ENCODE measurements at places on chromosomes 1 and 21.

DNA sequence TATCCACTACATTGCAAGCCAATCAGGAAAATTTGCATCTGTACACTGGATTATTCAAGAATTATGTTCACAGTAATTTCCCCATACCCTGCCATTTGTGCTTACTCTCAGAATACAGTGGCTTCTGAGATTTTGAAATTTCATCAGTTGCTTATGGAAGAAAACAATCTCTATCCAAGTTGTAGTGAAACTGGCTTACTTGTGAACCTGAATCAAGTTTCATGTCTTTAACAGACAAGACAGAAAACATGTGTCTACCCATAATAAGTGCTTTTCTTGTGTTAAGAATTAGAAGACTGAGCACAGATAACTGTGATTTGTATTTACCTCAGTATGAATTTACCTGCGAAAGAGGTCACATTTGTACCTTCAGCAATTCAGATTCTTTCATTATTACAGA lies 672.7 kb upstream of the ADGRL2 start:
- no peak for DNase-seq

GRCh38 chr1:190193508-190194115 lies 284.1 kb downstream of the BRINP3 start:
- DNase-seq = no peak

- no peak for DNase-seq
Observed at GRCh38 chr1:224368409-224368808, 11.7 kb downstream of the CNIH4 start.

DNA sequence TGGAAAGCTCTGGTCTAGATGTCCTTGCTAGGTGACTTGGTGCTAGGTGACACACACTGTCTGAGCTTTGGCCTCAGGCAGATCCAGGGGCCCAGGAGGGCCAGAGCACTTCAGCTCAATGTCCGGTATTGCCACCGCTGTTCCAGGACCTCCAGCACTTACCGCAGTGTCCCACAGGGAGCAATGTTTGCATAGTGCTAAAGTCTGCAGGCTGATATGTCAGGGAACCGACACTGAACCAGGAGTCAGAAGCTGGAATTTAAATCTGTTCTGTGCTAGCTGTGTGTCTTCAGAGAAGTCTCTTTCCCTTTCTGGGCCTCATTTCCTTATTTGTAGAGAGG lies 19.3 kb downstream of the DHCR24 start:
- no peak for DNase-seq

- DNase-seq = no peak
Observed at GRCh38 chr1:7940034-7940433, 605 bp downstream of the TNFRSF9 start.

DNA sequence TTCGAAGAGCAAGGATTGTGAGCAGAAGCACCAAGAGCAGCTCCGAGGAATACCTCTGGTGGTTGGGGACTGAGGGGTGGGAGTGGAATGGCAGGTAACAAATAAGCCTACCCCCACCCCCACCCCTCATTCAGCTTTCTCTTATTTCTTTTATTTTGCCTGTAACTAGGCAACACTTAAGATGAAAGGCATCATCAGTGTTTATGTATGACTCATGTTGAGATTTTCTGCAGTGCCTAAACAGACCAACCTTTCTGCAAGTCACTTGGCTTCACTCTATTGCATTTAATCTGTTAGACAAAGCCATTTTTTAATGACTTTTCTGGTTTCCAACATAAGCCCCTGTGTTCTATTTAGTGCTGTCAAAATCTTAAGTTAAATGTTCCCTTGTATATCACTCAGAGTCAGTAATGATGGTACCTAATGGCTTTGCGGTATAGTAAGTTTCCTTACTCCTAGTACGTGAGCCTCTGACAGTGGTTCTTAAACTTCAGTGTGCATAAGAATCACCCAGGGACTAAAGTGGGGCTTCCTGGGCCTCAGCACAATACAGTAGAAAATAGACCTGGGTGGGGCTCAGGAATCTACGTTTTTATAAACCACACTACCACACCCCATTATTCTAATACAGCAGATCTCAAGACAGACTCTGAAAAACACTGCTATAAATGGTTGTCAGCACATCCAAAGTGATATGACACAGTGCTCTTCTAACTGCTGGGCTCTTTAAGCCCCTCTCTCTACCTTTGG lies 19.9 kb downstream of the CASQ2 start:
- no peak for DNase-seq

GRCh38 chr1:60068393-60069045 lies 5.1 kb downstream of the C1orf87 start:
- no peak for DNase-seq

Measured in activated CD8-positive, alpha-beta memory T cell treated with anti-CD3 and anti-CD28 coated beads for 4 hours (primary cell).